ENCODE measurements at places on chromosomes 4 and X.

- DNase-seq = no peak
Measured at GRCh38 chr4:157739242-157739641, 433.6 kb downstream of the GASK1B start.

- DNase-seq = no peak
Measured at GRCh38 chr4:178976861-178977260, 1534.6 kb upstream of the AGA start.

DNA sequence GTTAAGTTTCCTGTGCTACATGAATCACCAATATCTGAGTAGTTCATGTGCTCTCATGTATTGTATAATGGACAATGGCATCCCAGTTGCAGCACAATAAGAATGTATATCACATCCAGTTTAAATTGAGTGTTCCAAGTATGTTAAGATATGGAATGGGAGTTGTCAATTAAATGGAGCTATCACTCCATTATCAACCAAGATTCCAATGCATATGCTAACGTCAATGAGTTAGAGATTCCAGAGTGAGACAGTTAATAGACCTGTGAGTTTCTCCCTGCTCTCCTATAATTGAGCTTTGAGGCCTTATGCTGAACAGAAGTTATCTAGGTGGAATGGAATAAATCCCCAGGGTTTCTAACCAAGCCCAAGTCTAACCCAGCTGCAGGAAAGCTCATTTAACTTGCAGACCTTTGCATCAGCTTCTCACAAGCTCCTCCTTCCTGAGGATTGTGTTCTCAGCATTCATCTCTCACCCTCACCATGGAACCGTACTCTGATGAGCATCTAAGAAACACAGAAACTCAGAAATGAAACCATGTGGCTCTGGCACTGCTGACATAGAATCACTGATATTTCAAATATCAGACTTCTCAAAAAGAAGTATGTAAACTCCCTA is 84.8 kb downstream of the TIGD2 start:
- no peak for DNase-seq

- no peak for DNase-seq
Measured at GRCh38 chr4:59175617-59176016, 2024.5 kb upstream of the ADGRL3 start.

DNA sequence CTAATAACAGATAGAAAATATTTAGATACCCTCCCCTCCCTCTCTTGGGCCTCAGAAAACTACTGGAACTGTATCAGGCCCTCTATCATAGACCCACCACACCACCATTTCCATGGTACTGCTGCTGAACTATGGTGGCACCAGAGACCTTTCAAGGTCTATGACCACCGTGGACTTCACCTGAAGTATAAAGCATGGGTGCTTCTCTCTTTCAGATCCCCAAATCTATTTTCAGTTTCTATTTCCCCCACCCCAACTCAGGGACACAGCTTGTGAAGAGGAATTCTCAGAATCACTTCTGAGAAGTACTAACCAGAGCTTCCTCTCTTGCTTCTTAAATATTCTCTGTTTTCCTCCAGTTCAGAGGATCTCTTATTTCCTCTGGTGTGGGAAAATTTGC is 840.8 kb upstream of the HTR2C start:
- DNase-seq = no peak

DNA sequence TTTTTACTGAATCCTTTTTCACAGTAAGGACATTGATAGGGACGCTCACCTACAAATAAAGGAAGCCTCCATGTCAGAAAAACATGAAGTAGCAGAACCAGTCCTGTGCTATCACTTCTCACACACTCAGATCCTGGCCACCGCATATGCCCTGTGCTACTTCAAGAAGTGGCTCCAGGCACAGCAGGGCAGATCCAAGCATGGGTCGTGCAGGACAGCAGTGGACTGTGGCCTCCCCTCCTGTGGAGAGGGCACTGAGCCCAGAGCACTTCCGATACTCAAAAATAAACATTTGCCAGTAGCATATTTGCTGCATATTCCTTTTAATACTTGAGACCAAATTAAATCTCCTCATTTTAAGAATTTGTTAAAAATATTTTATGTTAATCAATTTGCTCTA is 167.9 kb downstream of the PRDM5 start:
- no peak for DNase-seq

- DNase-seq = no peak
Measured at GRCh38 chr4:18130256-18130655, 108.7 kb upstream of the LCORL start.

DNA sequence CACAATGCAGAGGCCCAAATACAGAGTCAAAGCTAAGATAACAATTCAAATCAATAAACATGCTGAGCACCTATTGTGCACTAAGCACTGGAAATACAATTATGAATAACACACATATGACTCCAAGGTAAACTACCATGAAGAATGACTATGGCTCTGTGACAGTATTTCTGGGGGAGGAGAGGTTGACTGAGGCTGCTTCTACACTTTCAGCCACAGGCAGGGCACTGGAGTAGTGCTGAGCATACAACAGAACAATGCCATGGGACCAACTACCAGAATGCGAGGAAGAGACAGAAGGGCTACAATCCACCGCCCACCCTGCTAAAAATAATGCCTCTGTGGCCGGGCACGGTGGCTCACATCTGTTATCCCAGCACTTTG is 13.7 kb downstream of the TEC start:
- DNase-seq = no peak

GRCh38 chr4:80489798-80490197 is 154.3 kb downstream of the CFAP299 start:
- no peak for DNase-seq

- DNase-seq = no peak
Measured at GRCh38 chrX:149711545-149712236, at the start of gene MAGEA11. TSS of gene MAGEA11 (plus strand) at chrX:149712060. CDS start at chrX:149713160, 1,100 bp downstream.

DNA sequence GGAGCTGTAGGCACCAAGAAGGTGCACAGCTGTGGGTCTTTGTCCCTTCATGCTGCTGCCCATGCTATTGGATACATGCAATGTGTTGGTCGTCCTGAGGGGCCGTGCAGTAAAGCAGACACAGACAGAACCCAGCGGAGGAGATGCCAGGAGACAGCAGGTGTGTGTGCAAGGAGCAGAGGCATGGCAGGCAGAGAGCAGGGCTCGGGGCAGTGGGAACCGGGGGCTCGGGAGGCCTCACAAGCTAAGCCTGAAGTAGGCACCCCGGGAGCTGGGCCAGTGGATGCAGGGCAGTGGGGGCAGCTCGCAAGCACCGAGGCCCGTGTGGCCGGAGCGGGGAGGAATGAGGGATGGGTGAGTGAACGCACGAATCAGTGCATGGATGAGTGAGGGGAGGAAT is 13.2 kb downstream of the HTRA3 start:
- DNase-seq = no peak

DNA sequence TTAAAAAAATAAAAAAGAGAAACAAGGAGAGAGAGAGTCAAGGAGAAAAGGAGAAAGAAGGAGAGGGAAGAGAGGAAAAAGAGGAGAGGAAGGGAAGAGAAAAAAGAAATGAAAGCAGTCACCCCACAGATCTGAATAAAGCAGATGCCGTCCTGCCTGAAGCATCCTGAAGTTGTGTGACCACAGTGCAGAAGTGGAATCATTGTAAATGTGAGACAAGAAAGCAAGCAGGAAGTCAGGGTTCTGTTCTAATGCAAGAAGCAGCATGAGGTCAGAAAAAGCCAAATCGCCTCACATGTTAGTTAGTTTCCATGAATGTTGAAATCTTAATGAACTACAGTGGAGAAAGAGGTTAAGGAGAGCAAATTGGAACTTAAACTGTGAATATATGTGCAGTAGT is 692.5 kb downstream of the CENPC start:
- no peak for DNase-seq

- DNase-seq = no peak
Measured at GRCh38 chr4:38162240-38162784, 202.1 kb downstream of the PTTG2 start.

GRCh38 chr4:145414226-145414625 is 67.4 kb upstream of the SMAD1 start:
- no peak for DNase-seq

GRCh38 chrX:63718010-63718694 is 66.9 kb downstream of the ARHGEF9 start:
- DNase-seq = no peak

DNA sequence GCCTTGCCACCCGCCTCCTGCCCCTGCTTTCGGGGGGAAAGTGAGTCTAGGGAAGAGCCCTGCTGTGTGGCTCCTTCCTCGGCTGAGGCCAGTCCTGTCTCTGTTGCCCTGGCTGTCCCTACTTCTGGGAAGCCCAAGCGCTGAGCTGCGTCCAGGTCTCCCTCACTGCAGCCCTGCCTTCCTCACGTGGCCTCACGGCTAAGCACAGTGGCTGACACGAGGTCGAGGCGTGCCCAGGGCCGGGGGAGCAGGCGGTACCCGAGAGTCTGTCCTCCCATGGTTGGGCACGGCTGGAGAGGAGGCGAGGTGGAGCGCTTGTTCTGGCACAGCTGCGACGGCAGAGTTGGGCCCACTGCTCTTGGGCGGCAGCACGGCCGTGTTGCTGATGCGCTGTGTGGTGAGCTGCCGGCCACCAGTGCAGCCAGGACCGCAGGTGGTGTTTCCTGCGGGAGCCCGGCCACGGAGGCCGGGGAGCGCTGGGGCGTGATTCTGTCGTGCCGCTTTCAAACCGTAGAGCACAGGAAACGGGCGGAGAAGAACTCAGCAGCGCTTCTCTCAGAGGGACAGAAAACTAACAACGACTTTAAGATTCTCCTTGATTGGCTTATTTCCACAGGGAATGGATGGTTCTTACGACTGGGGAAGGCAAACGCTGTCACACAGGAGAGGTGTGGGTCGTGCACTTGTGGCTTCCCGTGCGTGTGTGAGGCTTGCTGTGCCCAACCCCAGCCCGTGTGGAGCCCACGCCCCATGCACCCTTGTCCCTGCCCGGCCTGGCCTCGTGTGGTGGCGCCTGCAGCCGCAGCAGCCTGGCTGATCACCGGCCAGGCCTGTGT is 21.3 kb downstream of the MAEA start:
- no peak for DNase-seq

DNA sequence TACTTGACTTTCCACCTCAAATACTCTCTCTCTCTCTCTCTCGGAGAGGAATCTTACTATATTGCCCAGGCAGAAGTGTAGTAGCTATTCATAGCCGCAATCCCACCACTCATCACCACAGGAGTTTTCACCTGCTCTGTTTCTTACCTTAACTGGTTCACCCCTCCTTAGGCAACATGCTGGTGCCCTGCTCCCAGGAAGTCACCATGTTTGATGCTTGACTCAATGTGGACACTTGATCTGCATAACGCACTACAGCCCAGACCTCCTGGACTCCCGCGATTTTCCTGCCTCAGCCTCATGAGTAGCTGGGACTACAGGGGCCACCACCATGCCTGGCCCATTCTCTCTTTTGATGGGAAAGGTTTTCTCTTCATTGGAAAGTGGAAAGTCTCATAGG is 271.8 kb downstream of the FBXW7 start:
- DNase-seq = no peak

DNA sequence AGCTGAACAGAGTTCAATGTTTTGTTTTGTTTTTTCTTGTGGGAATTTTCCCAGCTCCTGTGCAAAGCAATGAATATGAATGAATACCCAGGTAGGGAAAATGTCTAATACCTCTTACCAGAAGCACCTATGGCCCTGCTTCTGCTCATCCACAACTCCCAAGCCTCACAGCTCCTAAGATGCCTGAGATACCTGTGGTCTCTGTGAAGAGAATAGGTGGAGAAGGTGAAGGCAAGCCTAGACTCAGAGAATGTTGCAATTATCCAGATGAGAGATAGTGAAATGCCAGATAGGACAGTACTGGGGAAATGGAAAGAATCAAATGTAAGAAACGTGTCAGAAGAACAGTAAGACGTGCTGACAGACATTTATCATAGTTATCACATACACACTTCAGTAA is 70.2 kb upstream of the NOCT start:
- no peak for DNase-seq

DNA sequence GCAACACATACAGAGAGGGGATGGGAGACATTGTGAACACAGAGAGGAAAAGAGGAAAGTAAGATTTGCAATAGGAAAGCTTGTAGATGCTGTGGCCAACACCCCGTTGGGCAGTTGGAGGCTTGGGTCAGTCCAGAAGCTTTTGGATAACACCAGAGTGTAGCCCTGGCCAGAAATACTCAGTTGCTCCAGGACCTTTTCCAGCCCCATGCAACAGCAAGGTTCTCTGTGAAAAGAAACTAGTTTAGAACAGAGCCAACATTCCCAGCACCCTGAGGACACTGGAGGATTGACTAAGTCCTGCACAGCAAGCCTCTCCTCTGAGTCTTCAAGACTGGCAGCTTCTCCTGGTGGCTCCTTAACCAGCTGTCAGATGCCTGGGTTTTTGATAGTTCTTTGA is 27.9 kb upstream of the NAF1 start:
- DNase-seq = no peak

DNA sequence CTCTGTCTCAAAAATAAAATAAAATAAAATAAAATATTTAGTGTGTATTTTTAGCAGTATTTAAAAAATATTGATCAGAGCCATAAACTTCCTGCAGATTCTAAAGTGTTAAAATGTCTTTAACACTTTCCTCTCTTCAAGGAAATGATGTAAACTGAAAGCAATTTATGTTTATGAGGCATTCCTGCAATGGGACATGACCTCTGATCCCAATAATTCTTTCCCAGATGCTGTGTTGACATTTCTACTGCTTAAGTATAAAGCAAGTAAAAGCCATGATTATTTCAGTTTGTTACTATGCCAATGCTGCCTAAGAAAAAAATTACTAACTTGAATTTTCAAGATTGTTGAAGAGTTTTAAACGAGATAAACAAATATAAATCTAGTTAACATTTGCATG is 29.0 kb downstream of the COQ2 start:
- no peak for DNase-seq

DNA sequence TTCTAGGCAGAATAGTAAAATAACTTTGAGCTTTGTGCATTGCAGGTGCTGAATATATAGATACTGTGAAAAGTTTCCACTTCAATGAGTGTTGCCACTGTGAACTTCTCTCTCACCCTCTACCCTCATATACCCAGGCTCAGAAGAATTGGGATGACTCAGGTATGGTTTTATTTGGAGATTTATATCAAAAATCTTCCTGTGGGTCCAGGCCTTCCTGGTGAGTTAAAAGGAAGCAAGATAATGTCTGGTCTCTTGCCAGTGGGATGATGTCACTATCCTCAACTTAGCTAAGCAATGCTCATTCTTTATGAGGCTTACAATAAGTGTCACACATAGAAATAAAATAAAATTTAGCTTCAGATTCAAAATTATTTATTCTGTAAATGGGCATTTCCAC is 153.3 kb upstream of the TENT5D start:
- no peak for DNase-seq

GRCh38 chr4:52867163-52867562 is 5.0 kb downstream of the RASL11B start:
- no peak for DNase-seq

DNA sequence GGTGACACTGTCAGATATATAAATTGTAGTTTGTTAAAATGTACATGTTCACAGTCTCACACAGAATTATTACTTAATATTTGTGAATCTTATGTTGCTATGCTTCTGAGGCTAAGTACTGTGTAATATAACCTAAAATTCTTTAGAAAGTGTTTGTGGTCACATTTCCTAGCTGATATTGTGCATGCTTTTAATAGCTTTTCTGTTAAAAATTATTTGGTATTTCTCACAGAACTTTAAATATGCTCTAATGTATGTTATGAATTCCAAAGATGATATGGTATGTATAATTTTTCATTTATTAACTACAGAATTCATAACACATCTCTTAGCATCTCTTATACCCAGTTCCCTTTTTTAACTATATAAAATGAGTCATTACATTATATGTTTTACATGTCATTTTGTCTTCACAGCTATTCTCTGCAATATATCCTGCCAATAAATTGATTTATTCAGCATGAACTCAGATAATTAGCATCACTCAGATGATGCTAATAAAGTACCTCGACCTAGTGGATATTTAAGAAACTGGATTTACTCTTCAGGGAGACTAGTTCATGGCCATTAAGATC is 9.3 kb downstream of the PTPN13 start:
- no peak for DNase-seq

GRCh38 chr4:155931634-155932033 is 22.0 kb downstream of the CTSO start:
- DNase-seq = no peak

Data from activated effector memory CD4-positive, alpha-beta T cell treated with Interleukin-2 at 50 U/mL for 16 hours (primary cell).